ENCODE measurements at places on chromosomes 13 and 19.

DNA sequence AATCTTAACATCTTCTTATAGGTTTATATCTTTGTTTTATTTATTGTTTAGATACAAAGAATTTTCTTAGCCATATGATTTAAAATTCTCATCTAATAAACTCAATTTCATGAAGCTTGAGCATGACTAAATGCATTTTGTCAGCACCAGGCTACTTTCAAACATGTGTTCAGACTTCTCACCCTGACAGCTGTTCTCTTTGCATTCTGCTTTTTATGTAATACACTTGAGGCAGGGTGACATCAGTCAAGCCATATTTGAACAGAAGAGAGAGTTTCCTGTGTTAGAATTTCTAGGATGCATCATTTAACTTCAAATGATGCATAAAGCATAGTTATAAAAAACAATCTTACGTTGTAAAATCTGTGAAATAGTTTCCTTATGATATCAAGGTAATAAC, 1295.1 kb upstream of the PCDH20 start:
- DNase-seq: no peak

- no peak for DNase-seq
Observed at GRCh38 chr13:99281811-99282263, 23.7 kb upstream of the GPR18 start.

GRCh38 chr19:30029721-30030510, 87.9 kb downstream of the URI1 start:
- DNase-seq: no peak

DNA sequence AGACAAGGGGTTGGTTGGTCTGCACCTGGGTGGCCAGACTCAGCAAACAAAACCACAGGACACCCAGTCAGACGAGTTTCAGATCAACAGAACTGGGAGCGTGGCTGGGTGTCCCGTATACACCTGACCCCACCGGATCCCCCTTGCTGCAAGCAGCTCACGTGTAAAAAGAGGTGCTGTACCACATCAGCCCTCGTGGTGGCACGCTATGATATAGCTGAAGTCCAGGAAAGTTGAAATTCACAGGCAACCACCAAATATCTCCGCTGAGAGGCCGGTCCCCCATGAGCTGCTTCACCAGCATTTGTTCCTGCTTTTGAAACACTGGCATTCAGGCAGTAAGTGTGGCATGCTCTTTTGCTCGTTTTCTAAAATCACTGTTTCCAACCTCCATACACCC, 92.3 kb downstream of the TUBA3C start:
- DNase-seq: no peak

GRCh38 chr19:18097993-18098890, 664 bp downstream of the MAST3 start:
- DNase-seq: no peak

DNA sequence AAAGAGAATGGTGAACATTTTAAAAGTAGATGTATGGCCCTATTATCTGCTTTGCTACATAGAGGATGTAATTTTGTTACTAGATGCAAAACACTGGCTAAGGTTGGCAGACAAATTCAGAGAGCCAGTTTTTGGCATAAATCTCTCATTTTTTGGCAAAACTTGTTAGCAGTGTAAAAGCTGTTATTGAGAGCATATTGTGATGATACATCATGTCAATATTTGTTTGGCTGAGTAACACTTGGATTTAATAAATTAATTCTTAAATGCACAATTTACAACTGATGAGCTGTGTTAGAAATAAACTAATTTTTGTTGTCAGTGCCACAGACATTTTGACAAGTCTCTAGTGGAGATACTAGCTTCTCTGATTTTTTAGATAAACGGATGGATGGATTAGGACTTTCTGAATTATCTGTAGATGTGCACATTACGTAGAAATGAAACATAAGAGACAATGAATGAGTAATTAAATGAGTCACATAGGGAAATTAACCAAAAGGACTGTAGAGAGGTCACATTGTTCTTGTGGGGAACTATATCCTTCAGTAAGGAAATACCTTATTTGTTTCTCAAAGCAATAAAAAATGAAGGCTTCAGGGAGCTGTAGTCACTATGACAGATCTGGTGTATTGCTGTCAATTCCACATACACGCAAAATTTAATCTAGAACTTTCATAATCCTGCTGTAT, 17.4 kb downstream of the UFM1 start:
- DNase-seq: no peak

- DNase-seq: peak; percentile 93
Observed at GRCh38 chr19:52942386-52943133, 19.3 kb upstream of the ZNF888 start.

DNA sequence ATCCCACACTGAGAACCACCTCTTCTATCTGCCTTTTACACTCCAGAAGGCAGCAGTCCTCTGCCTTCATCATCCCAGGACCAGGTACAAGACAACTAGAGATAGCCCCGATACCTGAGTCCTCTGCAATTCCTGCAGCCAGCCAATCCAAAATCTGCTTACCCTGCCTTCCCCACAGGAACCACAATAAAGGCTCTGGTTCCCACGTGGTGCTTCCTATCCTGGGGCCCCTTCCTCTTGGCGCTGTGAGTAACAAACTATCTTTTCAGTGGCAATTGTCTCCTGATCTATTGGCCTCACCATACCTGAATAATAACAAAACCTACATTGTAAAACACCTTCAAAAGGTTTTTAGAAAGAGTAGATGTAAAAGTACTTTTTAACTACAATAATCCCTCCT, 63.1 kb downstream of the ZDHHC20 start:
- no peak for DNase-seq

DNA sequence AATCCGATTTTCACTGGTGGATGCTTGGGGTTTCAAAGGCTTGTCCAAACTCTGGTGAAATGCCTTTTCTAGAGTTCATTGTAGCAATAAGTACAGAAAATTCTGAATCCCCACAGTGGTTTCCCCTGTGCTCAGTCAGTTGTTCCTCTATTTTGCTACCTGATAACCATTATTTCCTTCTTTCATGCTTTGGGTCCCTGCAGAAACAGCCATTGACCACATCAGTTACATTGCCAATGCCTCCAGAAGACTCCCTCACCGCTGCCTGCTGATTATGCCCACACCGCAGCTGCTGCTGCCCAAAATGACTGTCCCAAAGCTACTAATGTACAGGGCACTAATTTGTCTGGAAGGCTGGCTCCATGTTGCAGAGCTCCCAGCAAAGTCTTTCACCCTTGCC, 517.3 kb downstream of the KLF12 start:
- DNase-seq: no peak

- no peak for DNase-seq
Observed at GRCh38 chr19:31145007-31145406, 204.2 kb downstream of the TSHZ3 start.

GRCh38 chr19:49528211-49528771, 488 bp downstream of the RCN3 start:
- DNase-seq: no peak

All from stimulated activated CD4-positive, alpha-beta T cell treated with anti-CD3 and anti-CD28 coated beads, Interleukin-15, amount 100 ng/mL, for 1 hour (primary cell).